ENCODE measurements at places on chromosomes 7 and 10. TPM values are rescaled to one million over a fixed set of nuclear protein-coding genes. Genes with fewer than 3 reads are reported as not detected.

The SLC13A1 gene
- polyA plus RNA-seq: not detected

DNA sequence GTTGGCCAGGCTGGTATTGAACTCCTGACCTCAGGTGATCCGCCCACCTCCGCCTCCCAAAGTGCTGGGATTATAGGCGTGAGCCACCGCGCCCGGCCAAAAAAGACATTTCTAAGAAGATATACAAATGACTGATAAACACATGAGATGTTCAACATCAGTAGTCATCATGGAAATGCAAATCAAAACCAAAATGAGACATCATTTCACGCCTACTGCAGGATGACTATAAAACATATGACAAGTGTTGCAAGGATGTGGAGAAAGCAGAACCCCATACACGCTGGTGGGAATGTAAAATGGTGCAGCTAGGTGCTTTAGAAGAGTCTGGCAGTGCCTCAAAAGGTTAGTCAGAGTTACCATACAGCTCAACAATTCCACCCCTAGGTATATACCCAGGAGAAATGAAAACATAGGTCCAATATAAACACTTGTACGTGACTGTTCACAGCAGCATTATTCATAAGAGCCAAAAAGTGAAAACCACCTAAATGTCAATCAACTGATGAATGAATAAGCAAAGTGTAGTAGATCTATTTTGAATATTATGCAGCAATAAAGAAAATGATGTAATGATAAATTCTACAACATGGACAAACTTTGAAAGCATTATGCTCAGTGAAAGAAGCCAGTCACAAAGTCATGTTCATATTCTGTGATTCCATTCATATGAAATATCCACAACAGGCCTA is 24.5 kb downstream of the TMEM209 start:
- DNase-seq: no peak

DNA sequence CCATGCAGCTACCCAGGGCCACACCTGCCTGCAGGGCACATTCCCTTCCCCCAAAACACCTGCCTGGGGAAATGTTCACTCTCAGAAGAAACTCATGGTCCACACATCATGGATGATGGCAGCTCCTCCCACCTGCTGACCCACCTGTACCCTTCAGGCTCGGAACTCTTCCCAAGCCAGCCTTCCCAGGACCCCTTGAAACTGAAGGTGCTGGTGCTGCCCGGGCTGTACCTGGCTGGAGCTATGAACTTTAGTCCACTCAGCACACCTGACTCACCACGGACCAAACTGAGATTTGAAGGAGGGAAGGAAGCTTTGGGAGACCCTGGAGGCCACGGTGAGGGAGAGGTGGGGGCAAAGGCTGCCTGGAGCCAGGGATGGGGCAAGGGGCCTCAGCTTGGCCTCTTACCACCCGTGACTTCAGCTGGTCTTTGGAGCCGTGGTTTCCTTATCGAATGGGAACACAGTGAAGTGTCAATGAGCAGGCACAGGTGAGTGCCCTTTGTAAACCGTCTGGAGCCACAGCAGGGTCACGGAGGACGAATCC is 30.1 kb upstream of the INPP5A start:
- no peak for DNase-seq

- DNase-seq: no peak
Measured at GRCh38 chr7:22586101-22586785, 86.3 kb upstream of the STEAP1B start.

DNA sequence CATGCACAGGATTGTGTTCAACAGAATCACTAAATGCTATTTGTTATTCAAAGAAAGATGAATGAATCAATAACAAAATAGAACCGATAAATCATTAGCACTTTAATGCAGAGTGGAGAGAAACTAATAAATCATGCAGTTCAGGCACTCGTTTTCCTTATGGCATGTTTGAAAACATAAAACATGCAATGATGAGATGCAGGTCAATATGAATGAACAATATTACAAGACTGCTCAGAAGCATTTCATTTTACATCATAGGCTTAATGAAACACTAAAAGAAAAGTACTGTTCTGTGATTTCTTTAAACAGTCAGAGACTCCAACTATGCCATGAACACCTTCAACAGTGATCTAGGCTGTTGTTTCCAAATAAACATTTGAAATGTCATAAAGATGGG is 158.1 kb upstream of the ETV1 start:
- no peak for DNase-seq

Data from immature natural killer cell (primary cell).